ENCODE measurements at places on chromosomes 13 and 19.
A peak's percentile ranks its signal among the peaks of the same experiment; 100 is the strongest.

DNA sequence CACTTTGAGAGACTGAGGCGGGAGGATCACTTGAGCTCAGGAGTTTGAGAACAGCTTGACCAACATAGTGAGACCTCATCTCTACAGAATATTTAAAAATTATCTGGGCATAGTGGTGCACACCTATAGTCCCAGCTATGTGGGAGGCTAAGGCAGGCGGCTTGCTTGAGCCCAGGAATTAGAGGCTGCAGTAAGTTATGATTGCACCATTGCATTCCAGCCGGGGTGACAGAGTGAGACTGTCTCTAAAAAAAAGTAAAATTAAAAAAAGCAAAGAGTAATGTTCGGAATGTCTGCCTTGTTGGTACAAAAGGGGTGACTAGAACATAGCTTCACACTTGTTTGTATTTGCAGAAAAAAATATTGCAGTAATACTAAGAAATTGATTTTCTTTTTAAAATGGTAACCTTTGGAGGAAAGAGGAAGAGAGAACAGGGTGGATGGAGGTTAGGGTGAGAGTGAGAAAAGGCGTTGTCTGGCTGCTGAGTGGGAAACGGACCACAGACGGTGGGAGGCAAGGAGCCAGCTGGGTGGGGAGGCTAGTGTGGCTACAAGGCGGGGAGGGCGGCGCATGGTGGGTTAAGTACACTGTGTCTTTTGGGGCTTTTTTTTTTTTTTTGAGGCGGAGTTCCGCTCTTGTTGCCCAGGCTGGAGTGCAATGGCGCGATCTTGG, 10.2 kb downstream of the PPP1R14A start:
- no peak for DNase-seq

GRCh38 chr19:30371161-30371836, 885 bp upstream of the ZNF536 start:
- DNase-seq: no peak

DNA sequence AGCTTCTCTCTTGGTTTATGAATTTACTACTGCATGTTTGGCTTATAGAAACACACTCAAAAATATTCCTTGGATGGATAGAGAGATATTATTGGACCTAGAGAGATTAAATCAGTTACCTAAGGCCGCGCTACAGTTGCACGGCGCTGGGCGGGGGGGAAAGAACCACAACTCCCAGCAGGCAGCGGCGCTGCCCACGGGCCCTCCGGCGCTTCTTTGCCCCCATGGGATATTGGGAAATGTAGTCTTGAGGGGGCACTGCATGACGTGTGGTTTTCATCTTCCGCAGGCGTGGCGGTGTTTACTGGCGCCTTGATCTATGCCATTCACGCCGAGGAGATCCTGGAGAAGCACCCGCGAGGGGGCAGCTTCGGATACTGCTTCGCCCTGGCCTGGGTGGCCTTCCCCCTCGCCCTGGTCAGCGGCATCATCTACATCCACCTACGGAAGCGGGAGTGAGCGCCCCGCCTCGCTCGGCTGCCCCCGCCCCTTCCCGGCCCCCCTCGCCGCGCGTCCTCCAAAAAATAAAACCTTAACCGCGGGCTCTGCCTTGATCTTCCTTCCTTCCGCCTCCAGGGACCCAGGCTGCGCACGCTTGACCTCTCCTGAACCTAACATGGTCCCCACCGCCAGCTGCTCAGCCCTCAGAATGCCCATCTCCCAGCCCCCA, 4.8 kb downstream of the EMP3 start:
- peak; percentile 82 for DNase-seq

- DNase-seq: no peak
These were observed 4.6 kb upstream of the RFXAP start for GRCh38 chr13:36814465-36814864.

GRCh38 chr19:58001895-58002369, 688 bp downstream of the ZNF606 start:
- no peak for DNase-seq

DNA sequence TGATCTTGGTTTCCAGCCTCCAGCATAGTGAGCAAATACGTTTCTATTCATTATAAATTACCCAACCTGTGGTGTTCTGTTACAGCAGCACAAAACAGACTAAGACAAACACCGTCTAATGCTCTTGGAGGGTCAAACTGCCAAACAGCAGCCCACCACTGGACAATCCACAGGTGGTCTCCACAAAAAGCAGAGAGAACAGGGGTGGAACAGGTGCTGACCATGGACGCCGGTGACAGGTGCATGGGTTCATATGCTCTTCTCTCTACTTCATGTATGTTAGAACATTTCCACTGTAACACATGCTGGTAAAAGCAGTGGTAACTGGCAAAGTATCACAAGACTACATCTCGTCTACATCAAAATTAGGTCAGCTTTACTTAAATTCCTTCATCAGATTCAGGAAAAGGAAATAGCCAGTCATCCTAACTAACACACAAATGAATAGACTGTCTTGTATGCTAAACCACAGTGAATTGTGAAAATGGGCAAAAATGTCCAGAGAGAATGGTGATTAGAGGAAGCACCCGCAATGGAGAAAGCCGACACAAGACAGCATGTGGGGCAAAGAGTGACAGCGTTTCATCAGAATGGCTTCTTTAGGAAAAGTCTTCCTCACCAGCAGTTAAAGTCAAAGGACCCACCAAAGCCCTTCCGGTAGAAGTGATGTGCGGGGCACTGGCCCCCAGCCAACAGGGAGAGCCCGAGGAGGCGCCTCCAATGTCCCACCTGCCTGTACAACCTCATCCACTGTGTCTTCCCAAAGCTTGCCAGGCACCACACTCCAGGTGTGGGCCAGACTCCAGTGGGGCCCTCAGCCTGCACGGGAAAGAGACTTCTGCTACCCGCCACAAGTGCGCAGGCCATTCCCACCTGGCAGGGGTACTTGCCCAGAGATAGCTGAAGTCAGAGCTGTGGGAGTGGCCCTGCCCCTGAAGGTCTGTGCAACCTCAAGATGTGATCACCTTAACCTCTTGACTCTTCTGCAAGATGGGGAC, 6.5 kb downstream of the CARS2 start:
- no peak for DNase-seq
